Thyroid gland (tissue), 4 donors: ENCODE measurements at places on chromosomes 5 and 9. TPM values are rescaled to one million over a fixed set of nuclear protein-coding genes. Genes with fewer than 3 reads are reported as not detected.
A peak's percentile ranks its signal among the peaks of the same experiment; 100 is the strongest.

DNA sequence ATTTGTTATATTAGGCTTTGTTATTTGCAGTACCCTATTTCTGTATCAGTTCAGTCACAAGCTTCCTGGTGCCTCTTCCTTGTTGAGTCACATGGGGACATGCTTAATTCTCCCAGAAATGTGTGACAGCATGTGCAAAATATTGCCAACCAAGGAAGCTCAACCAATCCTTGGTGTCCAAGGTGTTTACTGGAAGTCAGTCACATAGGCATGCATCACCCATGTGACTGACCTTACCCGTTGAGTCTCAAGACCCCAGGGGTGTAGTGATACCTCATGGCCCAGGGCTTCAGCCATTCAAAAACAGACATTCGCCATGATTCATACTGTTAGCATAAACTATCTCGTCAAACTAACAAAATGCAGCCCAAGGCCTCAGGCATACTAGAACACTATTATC, 9.3 kb upstream of the ANKDD1B start:
- no peak overlapping the region for H3K4me3 ChIP-seq
- H3K4me1 ChIP-seq, result no peaks in the 10 kb centered on the region
- no peaks in the 10 kb centered on the region for H3K36me3 ChIP-seq
- H3K27me3 ChIP-seq, result no peaks in the 10 kb centered on the region
- H3K27ac ChIP-seq, result no peak overlapping the region

The C9 gene
- total RNA-seq, result not detected

The TXN gene
- 194 TPM for total RNA-seq

GRCh38 chr5:41414598-41414997, 95.8 kb downstream of the PLCXD3 start:
- no peaks in the 10 kb centered on the region for H3K4me1 ChIP-seq
- H3K27ac ChIP-seq, result no peak overlapping the region
- H3K4me3 ChIP-seq, result no peak overlapping the region
- H3K27me3 ChIP-seq, result no peaks in the 10 kb centered on the region

DNA sequence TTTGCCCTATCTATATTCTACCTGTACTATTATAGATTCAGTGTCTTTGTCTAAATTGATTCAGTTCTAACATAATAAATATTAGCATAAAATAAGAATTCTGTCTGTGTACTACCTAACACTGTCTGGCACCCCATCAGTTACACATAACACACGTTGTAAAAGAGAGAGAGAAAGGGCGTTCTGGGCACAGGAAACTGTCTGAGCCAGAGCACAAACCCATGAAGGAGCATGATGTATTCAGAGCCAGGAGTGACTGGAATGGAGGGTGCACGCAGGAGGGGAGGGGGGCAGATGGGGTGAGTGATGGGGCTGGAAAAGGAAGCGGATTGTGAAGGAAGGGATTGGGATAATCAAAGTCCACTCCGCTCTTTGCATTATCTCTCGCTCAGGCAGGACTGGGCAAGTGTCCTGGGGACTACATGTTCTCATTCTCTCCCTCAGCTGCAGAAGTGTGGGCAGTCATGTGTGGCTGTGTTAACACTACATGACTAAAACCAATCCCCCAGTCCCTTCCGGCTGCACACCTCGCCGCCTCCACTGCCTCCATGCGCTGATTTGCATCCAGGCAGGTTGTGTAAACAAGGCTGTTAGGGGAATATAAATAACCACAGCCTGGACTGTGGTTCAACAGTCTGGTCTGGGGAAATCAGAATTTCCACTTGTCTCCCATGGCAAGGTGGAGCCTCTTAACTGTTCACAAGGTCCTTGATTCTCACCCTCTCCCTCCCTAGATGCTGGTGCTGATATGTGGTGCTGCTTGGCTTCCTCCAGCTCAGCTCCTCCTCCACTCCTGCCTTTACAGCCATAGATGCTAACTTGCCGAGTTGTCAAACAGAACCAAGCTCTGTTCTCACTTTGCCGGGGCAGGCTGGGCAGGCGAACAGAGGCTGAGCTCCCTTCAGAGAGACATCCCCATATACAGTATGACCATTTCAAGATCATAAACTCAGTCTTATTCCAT, 367.5 kb upstream of the BRINP1 start:
- H3K4me3 ChIP-seq, result no peak overlapping the region
- H3K27me3 ChIP-seq, result no peaks in the 10 kb centered on the region

The SPATA31D3 gene
- total RNA-seq, result not detected

The DMGDH gene
- 15.9 TPM for total RNA-seq

GRCh38 chr9:132901858-132902831, 23.4 kb downstream of the SPACA9 start:
- no peaks in the 10 kb centered on the region for H3K4me1 ChIP-seq
- H3K36me3 ChIP-seq, result peaks cover 50% of the 10 kb centered on the region
- no peak overlapping the region for H3K4me3 ChIP-seq
- H3K27me3 ChIP-seq, result no peaks in the 10 kb centered on the region
- DNase-seq, result peak; percentile 70

GRCh38 chr9:12934545-12935272, 159.9 kb downstream of the LURAP1L start:
- no peaks in the 10 kb centered on the region for H3K27me3 ChIP-seq
- no peak overlapping the region for H3K4me3 ChIP-seq
- H3K4me1 ChIP-seq, result no peaks in the 10 kb centered on the region
- no peak for DNase-seq
- no peak overlapping the region for H3K27ac ChIP-seq

DNA sequence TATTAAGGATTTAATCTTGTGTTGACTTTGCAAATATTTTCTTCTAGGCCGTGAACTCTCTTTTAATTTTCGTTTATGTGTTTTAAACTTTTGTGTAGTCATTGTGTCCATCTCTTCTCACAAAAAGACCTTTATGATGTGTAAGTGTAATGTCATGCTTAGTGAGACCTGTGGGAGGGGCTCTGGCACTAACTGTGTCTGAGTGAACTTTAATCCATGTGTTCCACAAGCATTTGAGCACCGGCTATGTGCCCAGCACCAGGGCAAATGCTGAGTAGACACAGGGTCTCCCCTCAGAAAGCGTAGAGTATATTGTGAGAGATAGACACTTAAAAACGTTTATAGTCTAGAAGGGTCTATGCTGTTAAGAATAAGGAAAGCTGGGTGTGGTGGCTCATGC, 272.6 kb upstream of the TUT7 start:
- H3K4me3 ChIP-seq, result no peak overlapping the region
- no peak overlapping the region for H3K27ac ChIP-seq
- H3K36me3 ChIP-seq, result no peaks in the 10 kb centered on the region
- no peak for DNase-seq
- H3K27me3 ChIP-seq, result no peaks in the 10 kb centered on the region
- no peaks in the 10 kb centered on the region for H3K4me1 ChIP-seq

The TNPO1 gene
- 319 TPM for total RNA-seq

The DMRTA1 gene
- total RNA-seq, result 4.7 TPM

GRCh38 chr9:137485343-137486140, 26.4 kb upstream of the NSMF start:
- no peak for DNase-seq
- H3K27ac ChIP-seq, result no peak overlapping the region
- no peaks in the 10 kb centered on the region for H3K36me3 ChIP-seq
- H3K4me3 ChIP-seq, result no peak overlapping the region
- no peaks in the 10 kb centered on the region for H3K27me3 ChIP-seq
- H3K4me1 ChIP-seq, result no peaks in the 10 kb centered on the region

- no peaks in the 10 kb centered on the region for H3K36me3 ChIP-seq
- H3K4me1 ChIP-seq, result no peaks in the 10 kb centered on the region
- no peak overlapping the region for H3K4me3 ChIP-seq
- no peak for DNase-seq
- H3K27ac ChIP-seq, result no peak overlapping the region
- H3K27me3 ChIP-seq, result no peaks in the 10 kb centered on the region
These were observed 89.0 kb downstream of the ERBIN start for GRCh38 chr5:66015196-66015960.

DNA sequence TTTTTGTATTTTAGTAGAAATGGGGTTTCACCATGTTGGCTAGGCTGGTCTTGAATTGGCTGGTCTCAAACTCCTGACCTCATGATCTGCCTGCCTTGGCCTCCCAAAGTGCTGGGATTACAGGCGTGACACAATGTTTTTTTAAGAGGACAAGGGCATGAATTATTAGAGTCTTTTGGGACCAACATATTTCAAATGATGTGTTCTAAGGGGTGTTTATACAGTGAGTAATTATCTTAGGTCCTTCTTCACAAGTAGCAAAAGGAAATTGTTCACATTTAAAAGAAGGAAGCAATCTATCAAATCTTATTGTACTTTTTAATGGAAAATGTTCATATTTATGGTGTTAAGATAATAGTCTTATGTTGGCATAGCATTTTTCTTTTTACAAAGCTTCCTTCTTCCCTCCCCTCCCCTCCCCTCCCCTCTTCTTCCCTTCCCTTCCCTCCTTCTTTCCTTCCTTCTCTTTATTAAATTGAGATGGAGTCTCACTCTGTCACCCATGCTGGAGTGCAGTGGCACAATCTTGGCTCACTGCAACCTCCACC, 6.7 kb downstream of the GNG10 start:
- no peaks in the 10 kb centered on the region for H3K27me3 ChIP-seq
- no peak for DNase-seq
- H3K27ac ChIP-seq, result no peak overlapping the region
- H3K4me1 ChIP-seq, result peaks cover 3% of the 10 kb centered on the region
- peaks cover 14% of the 10 kb centered on the region for H3K36me3 ChIP-seq

The EGFL7 gene
- total RNA-seq, result 92.0 TPM

The SH2D3C gene
- total RNA-seq, result 24.9 TPM

- no peaks in the 10 kb centered on the region for H3K27me3 ChIP-seq
- H3K36me3 ChIP-seq, result no peaks in the 10 kb centered on the region
- H3K4me3 ChIP-seq, result no peak overlapping the region
- no peak overlapping the region for H3K27ac ChIP-seq
These were observed 142.3 kb upstream of the OTULINL start for GRCh38 chr5:14439087-14439871.

The TRIM7 gene
- 14.2 TPM for total RNA-seq

GRCh38 chr5:148739524-148739923, 85.2 kb upstream of the HTR4 start:
- no peak for DNase-seq
- H3K4me3 ChIP-seq, result no peak overlapping the region
- H3K4me1 ChIP-seq, result no peaks in the 10 kb centered on the region
- H3K27ac ChIP-seq, result no peak overlapping the region
- no peaks in the 10 kb centered on the region for H3K36me3 ChIP-seq
- no peaks in the 10 kb centered on the region for H3K27me3 ChIP-seq

DNA sequence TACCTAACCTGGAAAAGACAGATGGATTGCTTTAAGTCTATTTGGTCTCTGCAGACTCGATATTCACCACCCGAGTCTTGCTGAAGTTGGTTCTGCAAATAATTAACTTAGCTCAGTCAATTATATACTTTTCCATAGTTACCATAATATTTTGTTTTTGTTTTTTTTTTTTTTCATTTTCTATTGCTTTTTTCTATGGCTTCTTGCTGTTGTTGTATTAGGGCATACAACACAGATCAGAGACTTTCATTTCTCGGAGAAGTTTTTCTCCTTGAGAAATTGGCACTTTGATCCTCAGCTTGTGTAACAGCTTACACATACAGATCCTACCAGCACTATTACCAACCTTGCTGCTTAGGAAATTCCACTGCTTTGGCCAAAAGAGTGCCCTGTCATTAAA, 88.0 kb downstream of the GPR21 start:
- H3K4me3 ChIP-seq, result no peak overlapping the region
- H3K27me3 ChIP-seq, result no peaks in the 10 kb centered on the region
- no peak overlapping the region for H3K27ac ChIP-seq
- H3K4me1 ChIP-seq, result peaks cover 5% of the 10 kb centered on the region
- no peaks in the 10 kb centered on the region for H3K36me3 ChIP-seq

The TMEM267 gene
- 25.1 TPM for total RNA-seq

GRCh38 chr5:55030676-55031369, 6.8 kb downstream of the GZMK start:
- no peaks in the 10 kb centered on the region for H3K27me3 ChIP-seq
- no peak overlapping the region for H3K27ac ChIP-seq
- H3K4me1 ChIP-seq, result no peaks in the 10 kb centered on the region
- no peak overlapping the region for H3K4me3 ChIP-seq

The ZNF300 gene
- total RNA-seq, result 8.6 TPM

DNA sequence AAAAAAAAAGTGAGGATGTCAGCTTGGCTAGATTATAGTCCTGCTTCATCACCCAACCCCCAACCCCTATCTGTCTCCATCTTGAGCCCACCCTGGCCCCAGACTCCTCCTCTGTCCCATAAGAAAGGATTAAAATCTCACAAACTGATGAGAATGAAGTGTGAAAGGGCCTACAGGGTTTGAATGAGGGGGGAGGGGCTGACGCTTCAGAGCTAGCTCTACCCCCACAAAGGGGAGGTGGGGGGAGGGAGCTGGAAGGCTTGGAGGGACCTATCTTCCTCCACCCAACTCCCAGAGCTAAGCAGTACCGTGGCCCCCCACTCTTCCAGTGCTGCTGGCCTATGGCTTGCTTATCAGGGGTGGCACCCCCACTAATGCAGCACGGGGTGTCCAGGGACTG, 43.7 kb upstream of the HAND1 start:
- H3K27me3 ChIP-seq, result no peaks in the 10 kb centered on the region
- DNase-seq, result no peak
- H3K4me1 ChIP-seq, result peaks cover 9% of the 10 kb centered on the region
- H3K27ac ChIP-seq, result no peak overlapping the region
- no peaks in the 10 kb centered on the region for H3K36me3 ChIP-seq

- no peak for DNase-seq
- no peak overlapping the region for H3K4me3 ChIP-seq
- H3K36me3 ChIP-seq, result no peaks in the 10 kb centered on the region
- H3K4me1 ChIP-seq, result no peaks in the 10 kb centered on the region
- H3K27ac ChIP-seq, result no peak overlapping the region
These were observed 69.5 kb upstream of the FAM169A start for GRCh38 chr5:74935752-74936091.

- H3K4me3 ChIP-seq, result no peak overlapping the region
- H3K27me3 ChIP-seq, result no peaks in the 10 kb centered on the region
- H3K36me3 ChIP-seq, result no peaks in the 10 kb centered on the region
- H3K27ac ChIP-seq, result no peak overlapping the region
- DNase-seq, result no peak
- peaks cover 39% of the 10 kb centered on the region for H3K4me1 ChIP-seq
These were observed 94.4 kb downstream of the ARHGAP26 start for GRCh38 chr5:142864290-142865260.

GRCh38 chr5:97576956-97577355, 393.9 kb upstream of the RIOK2 start:
- no peak overlapping the region for H3K4me3 ChIP-seq
- no peaks in the 10 kb centered on the region for H3K27me3 ChIP-seq
- no peaks in the 10 kb centered on the region for H3K36me3 ChIP-seq
- DNase-seq, result no peak

The GAS1 gene
- 40.7 TPM for total RNA-seq
